ENCODE measurements at places on chromosomes 5 and 9. TPM values are rescaled to one million over a fixed set of nuclear protein-coding genes. Genes with fewer than 3 reads are reported as not detected.
A peak's percentile ranks its signal among the peaks of the same experiment; 100 is the strongest.

Gene OSTF1
- total RNA-seq: 108 TPM

Gene EQTN
- not detected for total RNA-seq

Gene FAM200C
- total RNA-seq: 0.71 TPM

Gene SLC34A3
- not detected for total RNA-seq

Gene CLK4
- 56.8 TPM for total RNA-seq

Gene SCGB3A2
- total RNA-seq: not detected

Gene ADAM19
- total RNA-seq: 28.3 TPM

- peaks cover 65% of the 10 kb centered on the region for H3K4me1 ChIP-seq
- peaks cover under 1% of the 10 kb centered on the region for H3K36me3 ChIP-seq
- peak overlapping the region; percentile 95 for H3K27ac ChIP-seq
- H3K27me3 ChIP-seq: no peaks in the 10 kb centered on the region
- peak overlapping the region; percentile 86 for H3K4me3 ChIP-seq
- no peak for DNase-seq
Observed at GRCh38 chr9:113577525-113578261, 114.2 kb downstream of the RGS3 start.

- no peak for DNase-seq
- H3K4me3 ChIP-seq: no peak overlapping the region
- peaks cover 26% of the 10 kb centered on the region for H3K27me3 ChIP-seq
- H3K36me3 ChIP-seq: peaks cover 5% of the 10 kb centered on the region
- peaks cover 1% of the 10 kb centered on the region for H3K4me1 ChIP-seq
Observed at GRCh38 chr9:95641586-95641985, 124.8 kb upstream of the PTCH1 start.

DNA sequence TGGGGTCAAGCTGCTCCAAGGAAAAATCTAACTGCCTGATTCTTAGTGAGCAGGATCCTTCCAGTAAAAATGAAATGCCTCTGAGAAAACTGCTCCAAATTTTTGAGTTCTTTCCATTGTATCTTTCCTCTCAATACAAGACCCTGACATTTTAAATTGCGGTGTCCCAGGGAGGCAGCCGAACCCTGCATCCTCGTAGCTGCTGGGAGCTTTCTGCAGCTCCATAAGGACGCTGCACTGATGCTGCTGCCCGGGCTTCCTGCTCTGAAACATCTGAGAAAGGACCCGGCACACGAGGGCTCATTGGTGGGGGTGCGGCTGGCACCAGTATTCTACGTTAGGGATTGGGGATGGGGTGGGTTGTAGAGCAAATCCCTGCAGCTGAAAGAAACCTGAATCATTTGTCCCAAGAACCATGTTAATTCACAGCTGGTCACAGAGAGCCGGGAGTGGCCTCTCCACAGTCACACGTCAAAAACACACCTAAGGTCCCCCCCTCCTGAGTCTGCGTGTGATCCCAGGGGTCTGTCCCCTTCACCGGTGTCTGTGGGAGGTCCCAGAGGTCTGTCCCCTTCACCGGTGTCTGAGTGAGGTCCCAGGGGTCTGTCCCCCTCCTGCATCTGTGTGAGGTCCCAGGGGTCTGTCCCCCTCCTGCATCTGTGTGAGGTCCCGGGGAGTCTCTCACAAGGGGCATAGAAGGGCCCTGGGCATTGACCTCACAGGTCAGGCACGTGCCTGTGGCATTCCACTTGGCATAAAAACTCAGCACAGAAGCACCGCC is 63.4 kb upstream of the ZNF354B start:
- no peak overlapping the region for H3K4me3 ChIP-seq
- no peak for DNase-seq
- H3K27me3 ChIP-seq: no peaks in the 10 kb centered on the region
- H3K4me1 ChIP-seq: peaks cover 1% of the 10 kb centered on the region
- no peak overlapping the region for H3K27ac ChIP-seq
- no peaks in the 10 kb centered on the region for H3K36me3 ChIP-seq

DNA sequence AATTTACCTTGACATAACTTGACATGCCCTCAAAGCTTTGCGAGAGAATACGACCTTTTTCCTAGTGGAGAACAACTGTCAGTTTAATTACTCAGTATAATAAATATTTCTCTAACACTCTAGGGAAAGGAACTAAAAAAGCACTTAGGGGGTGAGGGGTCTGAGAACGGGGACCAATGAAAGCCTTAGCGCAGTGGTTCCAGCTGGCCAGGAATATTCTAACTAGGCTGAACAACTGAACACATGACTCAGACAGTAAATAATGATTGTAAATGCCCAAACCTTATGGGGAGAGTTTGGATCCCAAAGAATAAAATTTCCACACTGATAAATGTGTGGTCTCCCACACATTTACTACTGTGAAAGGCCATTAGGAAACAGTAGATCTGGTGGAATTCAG is 14.9 kb downstream of the MYO10 start:
- no peak overlapping the region for H3K27ac ChIP-seq
- no peaks in the 10 kb centered on the region for H3K4me1 ChIP-seq
- no peaks in the 10 kb centered on the region for H3K27me3 ChIP-seq
- H3K36me3 ChIP-seq: no peaks in the 10 kb centered on the region

GRCh38 chr5:108345541-108346171 is 36.2 kb downstream of the FBXL17 start:
- no peak for DNase-seq
- peaks cover 1% of the 10 kb centered on the region for H3K36me3 ChIP-seq
- H3K27me3 ChIP-seq: no peaks in the 10 kb centered on the region
- no peak overlapping the region for H3K4me3 ChIP-seq
- H3K27ac ChIP-seq: no peak overlapping the region

DNA sequence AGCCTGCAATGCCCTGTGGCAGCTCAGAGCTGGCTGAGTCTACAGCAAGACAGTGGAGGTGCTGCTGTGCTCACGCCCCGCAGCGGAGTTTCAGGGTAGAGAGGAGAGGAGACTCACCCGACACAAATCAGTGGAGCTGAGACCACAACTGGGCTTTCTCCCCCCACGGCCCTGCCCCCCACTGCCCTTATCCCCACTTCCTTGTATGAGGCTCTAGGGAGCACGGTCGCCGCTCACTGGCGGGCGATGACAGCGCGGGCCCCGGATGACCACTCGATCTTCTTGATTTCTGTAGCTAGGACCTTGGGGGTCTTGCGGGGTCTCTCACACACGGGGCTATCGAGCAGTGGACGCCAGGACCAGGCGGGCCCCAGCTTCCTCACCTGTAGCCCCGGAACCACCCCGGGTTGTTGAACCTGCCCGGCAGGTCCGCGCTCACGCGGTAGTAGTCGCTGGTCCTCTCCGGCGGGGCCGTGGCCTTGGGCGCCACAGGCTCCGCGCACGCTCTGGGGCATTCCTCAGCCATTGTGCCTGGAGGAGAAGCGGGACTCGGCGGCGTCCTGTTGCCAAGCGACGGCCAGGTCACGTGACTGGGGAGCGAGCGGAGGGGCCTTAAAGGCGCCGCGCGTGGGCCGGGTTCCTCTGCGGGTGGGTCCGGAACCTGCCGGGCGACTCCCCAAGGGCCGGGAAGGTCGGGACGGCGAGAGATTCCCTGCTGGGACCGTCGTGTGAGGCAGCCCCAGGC is 984 bp upstream of the MRPS2 start:
- no peaks in the 10 kb centered on the region for H3K36me3 ChIP-seq
- H3K4me1 ChIP-seq: peaks cover 4% of the 10 kb centered on the region
- H3K27me3 ChIP-seq: no peaks in the 10 kb centered on the region
- H3K4me3 ChIP-seq: peak overlapping the region; percentile 71
- peak; percentile 86 for DNase-seq

DNA sequence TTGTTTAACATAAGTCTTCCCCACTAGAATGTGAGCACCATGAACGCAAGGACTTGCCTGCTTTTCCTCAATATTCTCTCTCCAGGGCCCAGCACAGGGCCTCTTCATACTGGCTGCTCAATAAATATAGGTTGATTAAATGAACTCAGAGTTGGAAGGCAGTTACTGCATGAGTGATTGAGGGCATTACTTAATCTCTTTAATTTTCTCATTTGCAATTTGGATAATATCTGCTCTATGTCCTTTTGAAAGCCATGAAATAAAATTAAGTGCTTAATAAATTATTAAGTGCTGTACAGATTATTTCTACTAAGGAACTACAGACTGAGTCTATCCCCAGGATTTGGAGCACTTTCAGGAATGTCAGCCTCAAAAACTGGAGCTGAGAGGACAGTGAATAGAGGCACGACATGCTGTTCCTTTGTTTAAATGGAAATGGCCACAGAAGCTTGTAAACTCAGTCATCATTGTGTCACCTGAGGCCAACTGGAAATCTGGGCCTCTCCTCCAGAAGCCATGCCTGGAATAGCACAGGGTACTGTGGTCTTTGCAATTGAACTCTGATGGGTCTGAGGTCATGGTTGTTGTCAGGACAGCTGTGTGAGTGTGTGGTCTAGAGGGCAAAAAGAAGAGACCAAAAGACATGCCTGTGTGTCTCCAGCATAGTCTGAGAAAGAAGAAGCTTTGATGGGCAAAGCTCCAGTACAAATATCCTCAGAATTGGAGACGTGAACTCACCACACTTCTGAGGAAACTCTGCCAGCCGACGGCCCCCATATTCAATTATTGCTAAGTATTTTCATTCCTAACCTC is 86.1 kb downstream of the SH3TC2 start:
- H3K27ac ChIP-seq: no peak overlapping the region
- no peak for DNase-seq
- H3K4me3 ChIP-seq: no peak overlapping the region

- H3K27ac ChIP-seq: no peak overlapping the region
- H3K36me3 ChIP-seq: no peaks in the 10 kb centered on the region
- peaks cover 5% of the 10 kb centered on the region for H3K4me1 ChIP-seq
- H3K4me3 ChIP-seq: no peak overlapping the region
Observed at GRCh38 chr9:35967042-35967441, 9.1 kb upstream of the OR2S2 start.

DNA sequence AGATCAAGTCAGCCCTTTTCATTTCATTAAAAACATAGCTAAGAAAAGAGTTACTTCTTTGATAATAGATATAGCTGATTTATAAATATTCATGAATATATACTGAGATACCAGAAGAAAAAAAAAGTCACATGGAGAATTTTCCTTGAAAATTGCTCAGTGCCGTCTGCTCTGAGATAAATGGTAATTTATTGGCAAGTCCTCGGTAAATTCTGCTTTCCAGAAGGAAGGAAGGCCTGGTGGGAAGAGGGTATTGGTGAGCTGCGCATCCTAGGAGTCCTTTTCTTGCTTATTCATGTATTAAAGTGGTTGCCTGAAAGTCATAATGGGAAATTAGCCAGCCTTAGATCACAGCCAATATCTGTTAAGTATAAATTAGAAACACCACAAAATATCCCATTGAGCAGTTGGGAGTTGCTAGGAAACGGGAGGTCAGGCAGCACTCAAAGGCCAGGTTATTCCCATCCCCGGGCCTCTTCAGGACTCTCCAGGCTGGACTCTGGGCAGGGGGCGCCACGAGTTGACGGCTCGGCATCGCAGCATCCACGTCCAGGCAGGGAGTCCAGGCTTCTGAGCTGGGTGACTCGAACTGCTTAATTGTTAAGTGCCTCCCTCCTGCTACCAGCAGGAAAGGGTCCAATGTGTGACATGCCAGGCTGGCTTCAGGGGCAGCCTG is 116.7 kb upstream of the RETREG1 start:
- no peak for DNase-seq
- no peak overlapping the region for H3K4me3 ChIP-seq
- H3K4me1 ChIP-seq: no peaks in the 10 kb centered on the region
- H3K36me3 ChIP-seq: no peaks in the 10 kb centered on the region
- H3K27me3 ChIP-seq: peaks cover 7% of the 10 kb centered on the region

- H3K27me3 ChIP-seq: no peaks in the 10 kb centered on the region
- H3K27ac ChIP-seq: no peak overlapping the region
- no peak overlapping the region for H3K4me3 ChIP-seq
Observed at GRCh38 chr5:1552521-1553255, 28.9 kb upstream of the LPCAT1 start.

DNA sequence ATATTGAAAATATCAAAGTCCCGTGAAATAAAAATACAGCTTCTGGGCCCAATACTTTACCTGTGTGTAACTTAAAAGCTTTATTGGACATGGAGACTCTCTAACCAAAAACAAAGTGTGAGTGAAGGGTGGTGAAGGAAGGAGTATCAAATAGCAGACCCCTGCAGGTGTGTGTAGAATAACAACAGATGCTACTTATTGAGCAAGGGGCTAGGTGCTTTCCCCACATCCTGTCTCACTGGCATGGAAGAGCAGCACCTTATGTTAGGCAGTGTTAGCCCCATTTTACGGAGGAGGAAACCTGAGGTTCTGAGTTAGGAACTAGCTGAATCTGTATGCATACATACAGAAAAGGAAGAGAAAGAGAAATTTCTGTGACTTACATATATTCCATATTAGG is 21.8 kb downstream of the SLIT3 start:
- DNase-seq: no peak
- H3K4me1 ChIP-seq: no peaks in the 10 kb centered on the region
- no peak overlapping the region for H3K4me3 ChIP-seq
- H3K36me3 ChIP-seq: no peaks in the 10 kb centered on the region
- H3K27ac ChIP-seq: no peak overlapping the region

- H3K36me3 ChIP-seq: no peaks in the 10 kb centered on the region
- peak overlapping the region; percentile 86 for H3K4me3 ChIP-seq
- peaks cover 74% of the 10 kb centered on the region for H3K27me3 ChIP-seq
- H3K4me1 ChIP-seq: peaks cover 10% of the 10 kb centered on the region
- DNase-seq: peak; percentile 54
- no peak overlapping the region for H3K27ac ChIP-seq
Observed at GRCh38 chr5:78509884-78510769, 138.4 kb downstream of the LHFPL2 start.

DNA sequence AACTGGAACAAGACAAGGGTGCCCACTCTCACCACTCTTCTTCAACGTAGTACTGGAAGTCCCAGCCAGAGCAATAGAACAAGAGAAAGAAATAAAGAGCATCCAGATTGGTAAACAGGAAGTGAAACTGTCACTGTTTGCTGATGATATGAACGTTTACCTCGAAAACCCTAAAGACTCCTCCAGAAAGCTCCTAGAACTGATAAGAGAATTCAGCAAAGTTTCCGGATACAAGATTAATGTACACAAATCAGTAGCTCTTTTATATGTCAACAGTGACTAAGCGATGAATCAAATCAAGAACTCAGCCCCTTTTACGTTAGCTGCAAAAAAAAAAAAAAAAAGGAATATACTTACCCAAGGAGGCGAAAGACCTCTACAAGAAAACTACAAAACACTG is 306.6 kb downstream of the PLK2 start:
- H3K36me3 ChIP-seq: no peaks in the 10 kb centered on the region
- no peak for DNase-seq
- no peak overlapping the region for H3K27ac ChIP-seq
- H3K4me3 ChIP-seq: no peak overlapping the region
- H3K4me1 ChIP-seq: no peaks in the 10 kb centered on the region

DNA sequence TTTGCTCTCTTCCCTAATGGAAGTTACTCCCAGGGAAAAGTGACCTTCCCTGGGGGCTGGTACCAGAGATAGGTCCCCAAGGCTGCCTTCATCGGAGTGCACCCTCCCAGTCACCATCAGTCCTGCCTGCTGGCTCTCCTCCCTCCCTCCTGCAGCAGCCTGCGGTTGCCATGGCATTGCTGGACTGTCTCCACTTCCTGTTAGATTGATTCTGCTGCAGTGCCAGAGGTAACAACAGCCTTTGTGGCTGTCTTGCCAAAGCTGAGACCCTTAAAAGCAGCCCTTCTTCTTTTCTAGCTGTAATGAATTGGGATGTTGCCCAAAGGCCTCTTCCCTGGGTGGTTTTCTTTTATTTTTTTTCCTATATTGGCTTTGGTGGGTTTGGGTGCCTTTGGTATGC is 78.1 kb upstream of the PRLR start:
- no peak overlapping the region for H3K27ac ChIP-seq
- no peak overlapping the region for H3K4me3 ChIP-seq
- H3K27me3 ChIP-seq: peaks cover 2% of the 10 kb centered on the region
